ENCODE measurements at places on chromosomes 16 and 17.

GRCh38 chr17:58325289-58325726 lies 3.3 kb downstream of the TSPOAP1 start:
- no peak for DNase-seq

GRCh38 chr16:68790130-68790761 lies 53.1 kb upstream of the TANGO6 start:
- DNase-seq, result no peak

GRCh38 chr17:57256708-57257112 lies 387 bp downstream of the MSI2 start:
- no peak for DNase-seq

GRCh38 chr17:30958187-30958586 lies 12.7 kb upstream of the RNF135 start:
- DNase-seq, result no peak

- DNase-seq, result no peak
Observed at GRCh38 chr16:12480916-12481315, 322.8 kb downstream of the CPPED1 start.

DNA sequence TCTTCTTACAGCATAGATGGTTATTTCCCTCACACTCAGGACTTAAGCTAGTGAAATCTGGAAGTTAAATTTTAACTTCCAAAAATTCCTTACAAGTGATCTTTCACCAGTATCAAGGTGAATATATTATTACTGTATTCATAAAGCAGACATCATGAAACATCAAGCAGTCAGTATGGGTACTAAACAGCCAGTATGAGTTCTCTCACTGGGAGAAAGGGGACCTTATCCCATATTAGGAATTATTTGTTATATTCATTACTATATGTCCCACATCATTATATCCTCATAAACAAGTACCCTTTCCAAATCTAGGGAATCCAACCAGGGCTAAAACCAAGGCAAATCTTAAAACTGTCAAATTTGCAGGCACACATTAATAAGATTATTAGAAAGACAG lies 15.3 kb downstream of the NUFIP2 start:
- DNase-seq, result no peak

DNA sequence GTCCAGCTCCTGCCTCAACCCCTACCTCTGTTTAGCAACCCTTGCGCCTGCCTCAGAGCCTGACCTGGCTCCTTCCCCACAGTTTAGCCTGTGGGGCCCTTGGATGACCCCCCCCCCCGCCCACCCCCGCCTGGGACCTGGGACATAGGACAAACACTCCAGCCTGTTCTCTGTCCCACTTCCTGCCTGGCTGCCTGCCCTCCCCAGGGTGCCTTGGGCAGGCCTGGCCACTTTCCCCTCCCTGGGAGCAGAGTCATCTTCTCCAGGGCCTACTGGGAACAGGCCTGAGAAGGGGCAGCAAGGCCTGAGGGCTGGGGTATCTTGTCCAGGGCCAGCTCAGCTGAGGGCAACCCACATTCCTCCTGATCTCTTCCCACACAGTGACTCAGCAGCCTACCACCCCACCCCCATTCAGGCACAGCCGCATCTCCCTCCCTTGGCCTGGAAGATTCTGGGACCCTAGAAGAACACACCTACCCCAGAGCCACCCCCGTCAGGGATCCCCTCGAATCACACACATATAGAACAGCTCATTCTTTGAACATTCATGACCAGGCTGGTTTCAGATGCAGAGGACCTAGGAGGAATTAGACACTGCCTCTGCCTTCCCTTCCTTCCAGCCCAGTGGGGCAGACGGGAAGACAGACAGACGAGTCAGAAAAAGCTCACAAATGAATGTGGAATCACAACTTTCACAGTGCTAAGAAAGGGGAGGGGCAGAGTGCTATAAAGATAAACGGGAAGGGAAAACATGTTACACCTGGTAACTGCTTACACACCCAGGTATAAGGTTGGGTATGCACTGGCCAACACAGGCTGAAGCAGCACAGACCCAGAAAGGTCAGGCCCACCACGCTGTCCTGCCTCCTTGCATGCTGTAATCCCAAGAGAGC lies 6.0 kb downstream of the FHOD1 start:
- no peak for DNase-seq

DNA sequence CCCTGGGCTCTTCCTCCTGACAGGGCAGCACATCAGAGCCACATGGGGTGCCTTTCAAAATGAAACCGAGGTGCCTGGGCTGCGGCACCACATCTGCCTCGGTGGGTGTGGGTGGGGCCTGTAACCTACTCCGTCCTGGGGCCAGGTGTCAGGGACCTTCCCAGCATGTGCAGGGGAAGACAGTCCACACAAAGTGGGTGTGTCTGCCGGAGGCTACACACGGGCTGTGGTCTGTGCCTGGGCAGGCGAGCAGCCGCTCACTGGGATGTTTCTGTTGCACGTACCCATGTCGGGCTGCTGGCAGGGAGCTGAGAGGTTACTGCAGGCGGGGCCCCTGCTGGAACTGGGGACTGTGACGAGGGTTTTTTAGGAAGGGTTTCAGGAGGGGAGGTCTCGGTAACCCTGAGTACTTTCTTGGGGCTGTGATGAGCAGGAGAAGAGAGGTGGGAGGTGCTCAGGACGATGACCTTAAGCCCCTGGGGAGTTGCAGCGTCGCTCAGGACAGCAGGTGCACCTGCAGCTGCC lies 351.2 kb downstream of the SEC14L1 start:
- no peak for DNase-seq

DNA sequence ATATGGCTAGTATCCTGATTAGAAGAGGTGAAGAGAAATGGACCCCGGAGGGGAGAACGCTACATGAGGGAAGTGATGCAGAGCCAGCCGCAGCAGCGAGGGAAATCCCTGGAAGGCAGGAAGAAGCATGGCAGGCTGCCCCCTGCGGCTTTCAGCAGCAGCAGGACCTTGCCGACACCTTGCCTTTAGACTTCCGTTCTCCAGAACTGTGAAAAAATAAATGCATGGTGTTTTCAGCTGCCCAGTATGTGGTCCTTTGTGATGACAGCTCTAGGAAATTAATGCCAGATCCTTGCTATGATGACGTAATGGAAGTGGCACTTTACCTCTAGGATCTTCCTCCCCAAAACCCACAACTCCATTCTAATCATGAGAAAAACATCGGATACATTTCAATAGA lies 9.7 kb upstream of the ZFP1 start:
- no peak for DNase-seq

GRCh38 chr17:70687421-70687820 lies 518.1 kb downstream of the KCNJ2 start:
- DNase-seq, result no peak

DNA sequence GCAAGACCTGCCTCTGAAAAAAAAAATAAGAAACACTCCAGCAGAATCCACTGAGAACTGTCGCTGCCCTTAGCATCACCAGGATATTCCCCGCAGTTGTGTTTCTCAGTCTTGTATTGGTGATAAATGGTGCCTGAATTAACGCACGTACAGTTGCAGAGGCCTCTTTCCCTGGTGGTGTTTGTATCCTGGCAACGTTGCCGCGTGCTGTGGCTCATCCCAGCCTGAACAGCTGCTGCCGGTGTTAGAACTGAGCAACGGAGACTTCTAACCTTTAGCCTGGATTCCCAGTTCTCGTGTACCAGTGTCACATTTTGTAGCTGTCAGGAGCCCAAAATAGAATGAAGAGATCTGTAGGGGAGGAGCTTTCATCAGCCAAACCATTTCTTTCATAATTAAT lies 4.8 kb downstream of the MLYCD start:
- no peak for DNase-seq

GRCh38 chr17:50917418-50917743 lies 51.2 kb upstream of the TOB1 start:
- no peak for DNase-seq

GRCh38 chr17:69809331-69809730 lies 265.7 kb upstream of the KCNJ16 start:
- no peak for DNase-seq

DNA sequence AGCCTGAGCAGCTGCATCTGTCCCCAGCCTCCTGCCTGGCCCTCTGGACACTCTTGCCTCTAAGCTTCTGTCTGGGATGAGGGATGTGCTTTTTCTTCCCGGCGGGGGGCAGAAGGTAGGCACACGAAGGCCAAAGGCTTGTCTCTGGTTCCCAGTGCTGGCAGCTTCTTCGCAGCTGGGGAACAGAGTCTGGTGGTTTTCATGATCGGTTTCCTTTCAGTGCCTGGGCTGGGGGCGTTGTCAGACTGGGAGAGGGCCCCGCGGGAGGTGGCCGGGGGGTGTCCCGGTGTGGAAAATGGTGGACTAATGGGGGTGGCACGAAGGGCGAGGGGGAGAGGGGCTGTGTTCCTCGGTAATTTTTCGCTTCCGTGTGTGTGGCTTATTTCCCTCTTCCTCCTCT lies 988 bp downstream of the RAP1GAP2 start:
- no peak for DNase-seq

- DNase-seq, result no peak
Observed at GRCh38 chr16:57941016-57941664, 29.8 kb downstream of the CNGB1 start.

DNA sequence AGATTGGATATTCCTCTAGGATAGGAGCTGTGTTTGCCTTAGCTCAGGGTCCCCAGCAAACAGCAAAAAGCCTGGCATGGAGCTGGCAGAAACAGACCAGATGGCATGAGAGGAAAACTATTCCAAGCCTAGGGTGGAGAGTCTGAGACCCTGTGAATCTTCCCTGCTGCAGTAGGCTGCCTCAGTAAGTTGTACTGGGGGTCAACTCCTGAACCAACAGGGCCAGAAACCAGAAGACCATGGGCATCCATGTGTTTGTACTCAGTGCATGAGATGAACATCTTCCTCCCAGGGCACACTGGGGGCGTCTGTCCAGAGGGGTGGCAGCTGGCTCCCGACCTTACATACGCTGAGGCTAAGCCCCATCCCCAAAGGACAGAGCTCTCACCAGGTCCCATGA lies 214.4 kb downstream of the C16orf78 start:
- DNase-seq, result peak; percentile 31

DNA sequence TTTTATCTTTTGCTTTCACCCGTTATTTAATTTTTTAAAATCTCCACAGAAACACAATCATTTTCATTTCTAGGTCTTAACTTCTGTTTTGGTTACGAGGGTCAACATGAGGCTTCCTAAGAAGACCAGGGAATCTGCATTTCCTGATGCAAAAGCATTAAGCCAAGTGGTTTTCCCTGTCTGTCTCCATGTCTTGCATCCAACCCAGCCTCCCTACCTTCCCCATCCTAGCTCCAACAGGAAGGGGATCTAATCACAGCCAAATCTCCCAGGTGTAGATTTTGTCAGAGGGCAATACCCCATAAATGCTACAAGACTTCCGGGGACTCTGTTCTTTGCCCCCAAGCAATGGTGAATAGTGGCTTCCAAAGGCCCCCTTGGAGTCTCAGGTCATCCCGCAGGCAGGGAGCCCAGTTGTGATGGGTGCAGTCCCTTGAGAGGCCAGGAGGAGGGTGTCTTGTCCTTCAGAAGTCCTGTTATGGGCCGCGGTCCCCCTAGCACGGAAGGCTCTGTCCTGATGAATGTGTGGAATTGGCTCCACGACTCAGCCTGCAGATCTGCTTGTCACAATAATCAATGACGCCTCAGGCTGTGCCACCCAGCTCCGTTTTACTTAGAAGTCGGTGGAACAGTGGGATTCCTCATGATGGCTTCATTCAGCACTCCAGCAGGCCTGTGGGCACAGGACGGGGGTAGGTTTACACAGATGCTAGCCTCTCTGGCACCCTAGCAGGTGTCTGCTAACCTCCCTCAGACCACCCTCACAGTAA lies 141.1 kb downstream of the RGS9 start:
- DNase-seq, result no peak

DNA sequence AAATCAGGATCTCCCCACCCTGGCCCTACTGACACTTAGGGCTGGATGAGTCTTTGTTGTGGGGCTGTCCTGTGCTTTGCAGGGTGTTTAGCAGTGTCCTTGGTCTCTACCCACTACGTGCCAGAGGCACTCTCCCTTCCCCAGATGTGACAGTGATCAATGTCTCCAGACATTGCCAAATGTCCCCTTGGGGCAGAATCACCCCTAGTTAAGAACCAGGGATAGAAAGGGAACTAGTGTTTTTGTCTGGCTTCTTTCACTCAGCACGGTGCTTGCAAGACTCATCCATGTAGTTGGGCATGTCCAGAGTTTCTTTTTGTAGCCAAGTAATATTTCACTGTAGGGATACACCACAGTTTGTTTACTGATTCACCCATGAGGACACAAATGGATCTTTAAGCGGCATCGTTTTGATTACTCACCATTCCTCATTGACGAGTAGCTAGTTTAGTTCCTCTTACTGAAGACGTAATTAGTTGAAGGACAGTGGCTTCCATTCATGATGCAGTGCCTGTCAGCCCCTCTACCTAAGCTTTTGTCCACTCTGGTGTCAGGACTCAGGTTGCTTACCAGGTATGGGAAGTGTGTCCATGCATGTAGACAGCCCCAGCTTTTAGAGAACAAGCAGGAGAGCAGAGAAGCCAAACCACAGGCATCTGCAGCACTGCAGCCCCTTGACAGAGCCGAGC lies 26.0 kb upstream of the ITGB4 start:
- no peak for DNase-seq

- DNase-seq, result no peak
Observed at GRCh38 chr17:70369391-70369790, 200.1 kb downstream of the KCNJ2 start.

GRCh38 chr16:67438098-67438791 lies 7.3 kb downstream of the HSD11B2 start:
- no peak for DNase-seq

DNA sequence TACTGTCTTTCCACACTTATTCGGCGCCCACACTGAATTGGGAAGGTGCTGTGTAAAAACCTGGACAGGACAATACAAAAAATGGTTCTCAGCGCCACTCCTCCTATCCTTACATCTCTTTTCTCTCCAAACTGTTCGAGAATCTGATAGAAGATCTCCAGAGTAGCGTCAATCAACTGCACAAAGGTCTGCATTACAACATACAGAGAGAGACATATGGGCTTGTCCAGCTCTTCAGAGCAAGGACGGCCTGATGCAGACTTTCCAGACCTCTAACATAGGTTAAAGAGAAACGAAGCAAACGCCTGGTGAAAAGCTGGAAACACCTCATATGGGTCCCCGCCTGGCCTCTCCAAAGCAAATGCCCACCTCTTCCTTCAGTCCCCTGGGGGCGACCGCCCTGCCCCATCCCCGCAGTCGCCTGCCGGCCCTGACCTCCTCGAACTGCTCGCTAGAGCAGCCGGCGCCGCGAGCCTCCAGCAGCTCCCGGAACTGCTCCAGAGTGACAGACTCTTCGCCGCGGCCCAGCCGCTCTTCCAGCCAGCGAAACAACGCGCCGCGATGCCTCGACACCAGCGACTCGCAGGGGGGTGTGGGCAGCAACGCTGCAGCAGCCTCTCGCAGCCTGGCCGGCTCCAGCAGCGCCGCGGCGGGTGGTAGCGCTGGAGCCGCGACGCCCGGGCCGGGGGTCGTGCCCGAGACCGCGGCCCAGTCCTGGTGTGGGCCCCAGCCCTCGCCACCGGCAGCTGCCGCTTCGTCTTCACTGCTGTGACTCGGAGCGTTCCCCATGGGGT lies 526 bp downstream of the ZZEF1 start:
- no peak for DNase-seq

- no peak for DNase-seq
Observed at GRCh38 chr16:24717411-24717810, 12.0 kb upstream of the TNRC6A start.

GRCh38 chr16:19432429-19432828 lies 14.7 kb downstream of the TMC5 start:
- no peak for DNase-seq
